Endodermal cell (in vitro differentiated cells): ENCODE measurements at places on chromosomes 3 and 15.

GRCh38 chr3:42106646-42107045, 15.5 kb downstream of the TRAK1 start:
- no peak for DNase-seq

- no peak for DNase-seq
Observed at GRCh38 chr3:69474186-69474585, 88.3 kb upstream of the FRMD4B start.

- no peak for DNase-seq
Observed at GRCh38 chr15:47376190-47376589, 341.1 kb upstream of the SEMA6D start.

DNA sequence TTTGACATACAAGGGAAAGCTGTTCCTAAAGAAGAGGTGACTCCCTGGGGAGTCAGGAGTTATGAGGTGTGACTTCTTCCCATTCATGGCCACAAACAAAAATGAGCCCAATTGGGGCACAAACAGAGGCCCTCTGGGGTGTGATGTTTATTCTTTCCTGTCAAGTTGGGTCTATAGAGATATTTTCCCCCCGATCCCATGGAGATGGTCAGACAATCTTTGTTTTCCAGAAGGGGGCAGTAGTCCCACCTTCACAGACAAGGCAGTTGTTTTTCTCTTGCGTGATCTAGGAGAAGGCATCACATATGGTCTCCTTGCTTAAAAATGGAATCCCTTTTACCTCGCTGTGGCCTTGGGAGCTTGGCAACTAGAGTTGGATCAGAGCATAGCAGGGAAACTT, 110.3 kb downstream of the MFSD1 start:
- DNase-seq: peak; percentile 58

GRCh38 chr15:59249816-59250215, 43.2 kb downstream of the LDHAL6B start:
- DNase-seq: no peak

DNA sequence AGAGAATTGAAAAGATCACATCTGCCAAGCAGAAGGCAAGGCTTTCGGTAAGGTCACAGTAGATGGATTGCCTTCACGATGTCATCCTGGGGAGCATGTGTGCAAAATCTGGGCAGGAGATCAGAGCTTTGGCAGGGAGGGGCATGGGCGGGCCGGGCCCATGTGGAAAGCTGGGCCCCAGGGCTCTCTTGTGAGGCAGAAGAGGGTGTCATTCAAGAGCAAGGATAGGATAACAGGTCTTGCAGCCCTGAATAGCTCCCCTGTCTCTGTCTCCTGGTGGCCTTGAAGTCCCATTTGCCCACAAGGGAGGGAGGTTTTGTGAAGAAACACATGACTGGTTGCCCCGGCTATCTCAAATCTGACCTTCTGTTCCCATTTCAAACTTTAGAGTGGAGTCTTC, 172.0 kb downstream of the OPA1 start:
- DNase-seq: no peak

GRCh38 chr3:158508481-158508880, 62.5 kb upstream of the MLF1 start:
- DNase-seq: no peak

DNA sequence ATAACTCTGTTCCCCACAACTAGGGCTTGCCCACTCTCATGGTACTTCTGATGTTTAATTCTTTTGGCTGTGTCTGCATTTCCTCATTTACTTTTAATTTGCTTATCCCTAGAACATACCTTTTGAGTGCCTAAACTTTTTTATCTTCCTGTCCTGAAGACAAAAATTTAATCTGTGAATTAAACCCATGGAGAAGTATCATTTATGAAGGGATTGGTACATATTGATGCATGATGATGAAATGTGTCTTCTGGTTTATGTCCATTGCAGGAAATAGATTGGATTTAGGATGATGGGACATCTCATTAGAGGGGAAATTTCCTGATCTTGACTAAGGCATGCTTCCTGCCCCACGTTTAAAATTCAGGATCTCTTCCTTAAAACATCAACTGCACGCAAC, 109.5 kb downstream of the PGPEP1L start:
- no peak for DNase-seq

DNA sequence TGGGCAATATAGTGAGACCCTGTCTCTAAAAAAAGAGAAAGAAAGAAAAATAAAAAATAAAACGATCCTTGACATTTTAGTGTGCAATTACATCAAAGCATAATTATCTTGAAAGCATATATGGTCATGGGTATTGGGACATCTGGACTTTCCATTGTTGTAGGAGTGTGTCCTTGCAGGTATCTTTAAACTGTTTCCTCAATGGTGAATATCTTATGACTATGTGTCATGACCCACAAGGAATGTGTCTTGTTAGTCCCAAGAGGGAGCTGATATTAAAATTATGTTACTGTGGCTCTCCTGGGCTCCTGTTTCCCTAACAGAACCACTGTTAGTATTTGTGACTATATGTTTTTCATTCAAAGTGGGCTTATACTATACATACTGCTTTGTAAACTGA, 26.6 kb downstream of the EIF1B start:
- DNase-seq: no peak

DNA sequence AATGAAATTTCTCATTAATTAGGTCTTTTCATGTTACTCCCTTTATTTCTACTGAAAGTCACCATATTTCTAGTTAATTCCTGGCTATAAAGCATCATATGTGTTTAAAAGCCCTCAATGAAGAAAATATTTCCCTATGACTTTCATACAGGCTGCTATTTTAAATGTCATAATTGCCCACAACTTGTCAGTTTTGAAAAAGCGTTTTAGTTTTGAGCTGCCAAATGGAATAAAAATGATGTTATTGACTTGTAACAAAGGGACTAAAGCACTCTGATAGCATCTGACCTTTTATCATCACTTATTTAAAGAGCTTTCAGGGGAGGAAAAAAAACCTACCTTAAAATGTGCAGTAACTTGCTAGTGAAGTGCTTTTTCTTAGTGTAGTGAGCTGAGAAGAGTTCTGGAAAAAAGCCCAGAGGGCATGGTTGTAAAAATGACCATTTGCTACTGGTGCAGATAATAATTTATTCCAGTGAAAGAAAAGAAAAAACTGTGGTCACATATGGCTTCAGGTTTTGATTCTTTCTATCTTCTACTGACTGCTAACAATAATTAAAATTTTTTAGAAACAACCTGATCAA, 877.2 kb downstream of the CADM2 start:
- DNase-seq: no peak

- peak; percentile 96 for DNase-seq
Observed at GRCh38 chr3:10945683-10946287, 46.8 kb upstream of the SLC6A1 start.

- peak; percentile 70 for DNase-seq
Observed at GRCh38 chr3:32817558-32818228, at the start of gene TRIM71. Gene TRIM71 (plus strand): TSS chr3:32817997. CDS start chr3:32818081, 84 bp downstream.

DNA sequence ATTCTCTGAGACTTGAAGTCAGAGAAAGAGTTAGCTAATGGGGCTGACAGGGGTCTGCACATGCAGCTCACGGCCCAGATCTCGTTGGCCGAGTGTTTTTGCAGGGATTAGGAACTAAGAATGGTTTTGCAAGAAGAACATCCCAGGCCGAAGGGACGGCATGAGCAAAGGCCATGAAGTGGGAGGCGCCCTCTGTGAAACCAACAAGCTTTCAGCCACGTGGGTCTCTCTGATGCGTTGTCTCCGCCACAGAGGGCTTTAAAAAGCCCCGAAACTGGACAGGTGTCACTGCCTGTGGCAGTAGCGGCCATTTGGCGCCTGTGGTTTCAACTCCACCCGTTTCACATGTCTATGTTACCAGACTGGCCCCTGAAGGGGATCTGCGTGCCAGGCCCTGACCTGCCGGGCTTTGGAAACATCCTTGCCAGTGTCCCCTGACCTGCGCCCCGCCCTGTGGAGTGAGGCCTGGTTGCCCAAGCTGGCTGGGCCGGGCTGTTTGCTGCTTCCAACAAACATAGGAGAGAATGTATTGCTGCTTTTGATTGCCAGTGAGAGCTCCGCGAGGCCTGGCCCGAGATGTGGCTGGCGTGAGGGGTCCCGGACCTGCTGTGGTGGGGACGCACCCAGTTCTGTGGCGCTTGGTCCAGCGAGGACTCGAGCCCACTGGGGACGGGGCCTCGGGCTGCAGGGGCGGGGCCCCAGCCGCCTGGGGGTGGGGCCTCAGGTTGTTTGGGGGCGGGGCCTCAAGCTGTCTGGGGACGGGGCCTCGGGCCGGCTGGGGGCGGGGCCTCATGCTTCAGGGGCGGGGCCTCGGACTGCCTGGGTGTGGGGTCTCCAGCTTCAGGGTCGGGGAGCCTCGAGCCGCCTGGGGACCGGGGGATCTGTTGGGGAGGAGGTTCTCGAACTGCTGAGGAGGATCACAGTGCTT, 30.4 kb downstream of the GOLGA6L2 start:
- DNase-seq: peak; percentile 83

DNA sequence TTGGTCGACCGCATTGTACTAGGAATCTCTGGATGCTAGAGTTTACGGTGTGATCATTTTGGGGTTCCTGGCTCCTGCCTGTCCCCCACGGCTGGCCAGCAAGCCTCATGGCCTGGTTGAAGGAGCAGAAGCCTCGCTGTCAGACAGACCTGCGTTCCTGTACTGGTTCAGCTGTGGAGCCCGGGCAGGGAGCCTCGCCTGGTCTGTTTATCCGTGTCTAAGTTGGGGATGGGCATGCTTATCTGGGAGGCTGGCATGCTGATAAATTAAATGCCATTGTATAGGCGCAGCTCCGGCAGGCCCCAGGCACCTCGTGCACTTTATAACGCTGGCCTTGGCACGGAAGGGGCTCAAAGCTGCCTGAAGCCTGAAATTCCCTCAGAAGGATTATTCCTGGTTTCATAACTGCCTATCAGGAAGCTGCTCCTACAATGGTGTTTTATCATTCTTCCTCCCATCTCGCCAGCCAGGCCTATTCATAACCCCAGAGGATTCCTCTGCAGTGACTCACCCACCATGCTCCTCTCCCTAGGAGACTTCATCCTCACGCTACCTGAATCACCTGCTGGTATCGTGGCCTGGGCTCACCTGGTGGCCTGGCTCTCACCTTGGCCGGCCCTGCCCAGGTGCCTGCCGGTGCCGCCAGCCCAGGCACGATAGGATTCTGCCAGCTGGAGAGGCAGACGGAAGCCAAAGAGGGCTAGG, 110.9 kb downstream of the ASB7 start:
- DNase-seq: peak; percentile 74

DNA sequence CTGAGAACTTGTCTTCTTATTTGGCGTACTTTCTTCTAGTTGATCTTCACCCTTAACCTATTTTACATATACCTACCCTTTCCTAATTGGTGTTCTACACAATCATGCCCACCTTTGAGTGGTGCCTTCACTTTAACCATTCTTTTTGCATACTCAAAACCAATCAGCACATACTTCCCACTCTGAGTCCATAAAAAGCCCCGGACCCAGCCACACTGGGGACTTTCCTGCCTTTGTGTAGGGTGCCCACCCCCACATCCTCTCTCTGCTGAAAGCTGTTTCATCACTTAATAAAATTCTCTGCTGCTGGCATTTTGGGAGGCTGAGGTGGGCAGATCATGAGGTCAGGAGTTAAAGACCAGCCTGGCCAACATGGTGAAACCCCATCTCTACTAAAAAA, 15.9 kb upstream of the CHST2 start:
- no peak for DNase-seq

DNA sequence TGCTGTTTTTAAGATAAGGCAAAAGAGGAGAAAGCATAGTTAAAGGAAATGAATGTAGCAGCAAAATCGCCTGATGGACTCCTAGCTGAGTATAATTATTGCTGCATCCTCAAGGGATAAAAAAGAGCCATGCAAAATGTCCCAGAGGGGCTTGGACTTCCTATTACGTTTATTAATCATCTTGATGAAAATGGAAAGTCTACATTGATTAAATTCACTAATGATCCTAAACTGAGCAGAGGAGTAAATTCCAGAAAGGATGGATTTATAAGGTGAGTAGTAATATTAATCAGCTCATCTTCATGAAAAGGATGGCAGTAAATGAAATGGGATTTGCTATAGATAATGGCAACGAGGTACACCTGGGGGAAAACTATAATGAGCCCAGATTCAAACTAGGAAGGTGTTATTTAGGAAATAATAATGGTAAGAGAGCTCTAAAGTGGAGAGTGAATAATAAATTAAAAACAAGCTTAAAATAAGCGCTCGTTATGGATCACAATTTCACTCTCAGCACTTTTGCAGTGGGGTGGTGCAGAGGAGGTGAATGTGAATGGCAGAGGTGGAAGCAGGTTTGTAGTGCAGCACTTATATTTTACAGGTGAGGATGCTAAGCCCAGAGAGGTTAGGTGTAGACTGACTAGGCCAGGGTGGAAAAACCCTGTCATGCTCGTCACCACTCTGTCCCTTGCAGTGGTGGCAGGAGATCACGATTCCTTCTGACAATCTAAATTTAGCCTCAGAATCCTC, 22.3 kb downstream of the IL5RA start:
- DNase-seq: no peak

- DNase-seq: peak; percentile 49
Observed at GRCh38 chr3:141353652-141354495, 14.4 kb upstream of the ZBTB38 start.

DNA sequence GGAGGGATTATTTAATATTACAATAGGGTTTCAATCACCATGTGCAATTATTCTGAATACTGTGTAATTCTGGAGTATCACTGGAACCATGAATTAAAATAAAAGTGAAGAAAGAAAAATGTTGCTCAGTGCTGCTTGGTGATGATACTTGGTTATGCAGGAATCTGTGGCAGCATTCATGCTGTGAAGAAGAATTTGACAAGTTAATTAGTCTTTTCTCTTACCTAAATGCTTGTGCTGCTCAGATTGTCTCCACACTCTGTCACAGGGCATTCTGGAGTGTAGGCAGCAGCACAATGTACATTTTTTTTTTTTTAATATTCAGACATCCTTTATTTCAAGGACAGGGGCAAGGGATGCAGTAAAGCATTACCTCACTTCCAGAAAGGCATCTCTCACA, 749.3 kb upstream of the CADM2 start:
- DNase-seq: no peak

DNA sequence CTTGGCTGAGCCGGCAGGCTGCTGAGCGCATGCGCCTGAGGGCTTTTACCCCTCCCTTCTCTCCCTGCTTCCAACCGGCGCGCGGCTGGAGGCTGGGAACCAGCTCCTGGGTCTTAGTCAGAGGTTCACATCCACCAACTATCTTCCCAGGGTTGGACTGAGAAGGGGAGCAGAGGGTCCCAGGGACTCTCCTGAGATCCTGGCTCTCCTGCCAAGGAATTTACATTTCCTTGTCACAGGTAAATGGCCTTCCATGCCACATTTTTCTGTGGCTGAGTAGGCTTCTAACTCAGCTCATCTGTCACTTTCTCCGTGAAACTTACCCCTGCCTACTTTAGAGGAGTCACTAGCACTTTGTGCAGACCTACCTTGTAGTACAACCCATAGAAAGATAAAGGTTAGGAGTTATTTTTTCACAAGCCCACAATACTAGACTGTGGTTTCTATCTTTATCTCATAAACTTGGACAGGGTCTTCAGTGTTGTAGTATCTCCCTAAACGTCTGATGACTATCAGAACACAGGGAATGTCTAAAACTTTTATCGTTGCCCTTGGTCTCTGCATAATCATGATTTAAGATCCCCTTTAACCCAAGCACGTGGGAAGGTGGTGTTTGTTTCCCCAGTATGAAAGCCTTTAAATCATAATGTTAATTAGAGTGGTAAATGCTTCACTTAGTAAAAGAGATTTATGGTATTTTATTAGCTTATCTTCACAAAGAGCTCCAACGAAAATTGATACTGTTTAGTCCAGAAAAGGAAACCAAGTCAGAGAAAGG, 638 bp upstream of the TBC1D5 start:
- no peak for DNase-seq

- no peak for DNase-seq
Observed at GRCh38 chr15:71168166-71168834, 53.0 kb downstream of the THSD4 start.
